HTR-8/SVneo (cell line): ENCODE measurements at places on chromosomes 13 and 19.

GRCh38 chr19:16168465-16169081 lies 4.8 kb downstream of the CIB3 start:
- no peak for DNase-seq

DNA sequence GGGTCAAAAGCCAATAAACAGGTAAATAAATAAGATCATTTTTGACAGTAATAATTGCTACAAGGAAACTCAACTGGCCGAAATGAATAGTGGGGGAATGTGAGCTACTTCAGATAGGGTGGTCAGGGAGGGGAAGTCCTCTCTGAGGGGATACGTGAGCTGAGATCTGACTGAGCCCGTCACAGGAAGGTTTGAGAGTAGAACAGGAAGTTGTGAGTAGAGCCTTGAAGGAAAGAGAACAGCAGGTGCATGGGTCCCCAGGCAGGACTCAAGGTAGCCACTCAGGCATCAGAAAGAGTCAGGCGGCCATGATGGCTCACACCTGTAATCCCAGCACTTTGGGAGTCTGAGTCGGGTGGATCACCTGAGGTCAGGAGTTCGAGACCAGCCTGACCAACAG lies 6.3 kb downstream of the IRGQ start:
- DNase-seq: no peak

DNA sequence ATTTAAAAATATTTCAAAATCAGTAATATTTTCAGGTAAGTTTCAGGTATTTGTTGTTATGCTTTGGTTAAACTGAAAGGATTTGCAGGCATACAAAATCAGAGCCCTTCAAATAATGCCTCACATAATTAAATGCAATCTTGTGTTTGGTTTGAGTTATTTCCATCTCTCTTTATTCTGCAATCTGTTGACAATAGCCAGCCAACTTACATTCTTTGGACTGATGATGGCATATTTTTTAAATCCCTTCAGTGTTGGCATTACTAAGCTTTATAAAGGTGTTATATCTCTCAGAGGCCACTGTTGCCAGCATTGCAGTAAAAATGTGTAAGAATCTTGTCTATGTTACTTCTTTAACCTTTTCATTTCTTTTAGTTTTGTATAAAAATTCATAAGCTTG lies 257.2 kb upstream of the RFC3 start:
- DNase-seq: no peak

- DNase-seq: no peak
Observed at GRCh38 chr13:96033220-96034015, 19.8 kb downstream of the UGGT2 start.

DNA sequence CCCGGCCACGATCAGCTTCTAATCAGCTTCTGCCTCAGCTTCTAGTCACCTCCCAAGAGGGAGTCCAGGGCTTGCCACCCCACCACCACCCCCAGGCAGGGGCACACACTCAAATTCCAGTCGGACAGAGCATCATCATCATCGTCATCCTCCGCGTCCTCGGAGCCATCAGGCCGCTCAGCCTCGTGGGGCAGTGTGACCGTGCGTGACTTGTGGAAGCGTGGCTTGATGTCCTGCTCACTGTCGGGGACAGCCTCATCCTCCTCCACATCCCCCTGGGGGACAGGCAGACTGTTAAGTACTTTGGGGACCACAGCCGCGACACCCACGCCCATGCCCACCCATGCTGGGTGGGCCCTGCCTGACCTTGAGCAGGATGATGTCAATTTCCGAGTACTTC lies 12.5 kb downstream of the TNPO2 start:
- no peak for DNase-seq

DNA sequence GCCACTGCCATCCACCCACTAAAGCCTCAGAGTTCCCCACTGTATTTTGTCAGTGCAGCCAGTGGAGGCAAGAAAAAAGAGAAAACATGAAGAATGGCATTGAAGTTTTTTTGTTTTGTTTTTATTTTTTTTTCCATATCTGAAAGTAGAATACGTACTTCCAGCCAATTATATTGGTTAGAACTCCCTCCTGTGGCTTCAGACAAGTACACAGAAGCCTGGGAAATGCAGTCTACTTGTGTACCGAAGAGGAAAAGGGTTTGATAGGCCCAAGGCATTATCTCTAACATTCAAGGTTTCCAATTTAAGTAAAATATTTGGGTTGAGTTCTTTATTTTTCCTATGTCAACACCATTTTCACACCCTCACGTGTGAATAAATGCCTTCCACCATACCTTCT lies 696.2 kb upstream of the GPC6 start:
- no peak for DNase-seq

DNA sequence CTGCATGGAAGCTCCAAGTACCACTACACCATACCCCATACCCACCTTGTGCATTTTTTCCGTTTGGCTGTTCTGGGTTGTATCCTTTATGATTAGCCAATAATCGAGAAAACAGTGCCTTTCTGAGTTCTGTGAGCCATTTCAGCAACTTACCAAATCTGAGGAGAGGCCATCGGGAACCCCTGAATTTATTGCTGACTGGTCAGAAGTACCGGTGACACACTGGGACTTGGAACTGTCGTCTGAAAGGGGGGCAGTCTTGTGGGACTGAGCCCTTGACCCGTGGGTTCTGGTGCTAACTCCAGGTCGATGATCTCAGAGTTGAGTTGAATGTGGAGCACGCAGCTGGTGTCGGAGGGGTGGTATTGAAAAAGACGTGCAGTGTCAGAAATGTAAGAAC lies 15.0 kb downstream of the UPF3A start:
- DNase-seq: no peak

DNA sequence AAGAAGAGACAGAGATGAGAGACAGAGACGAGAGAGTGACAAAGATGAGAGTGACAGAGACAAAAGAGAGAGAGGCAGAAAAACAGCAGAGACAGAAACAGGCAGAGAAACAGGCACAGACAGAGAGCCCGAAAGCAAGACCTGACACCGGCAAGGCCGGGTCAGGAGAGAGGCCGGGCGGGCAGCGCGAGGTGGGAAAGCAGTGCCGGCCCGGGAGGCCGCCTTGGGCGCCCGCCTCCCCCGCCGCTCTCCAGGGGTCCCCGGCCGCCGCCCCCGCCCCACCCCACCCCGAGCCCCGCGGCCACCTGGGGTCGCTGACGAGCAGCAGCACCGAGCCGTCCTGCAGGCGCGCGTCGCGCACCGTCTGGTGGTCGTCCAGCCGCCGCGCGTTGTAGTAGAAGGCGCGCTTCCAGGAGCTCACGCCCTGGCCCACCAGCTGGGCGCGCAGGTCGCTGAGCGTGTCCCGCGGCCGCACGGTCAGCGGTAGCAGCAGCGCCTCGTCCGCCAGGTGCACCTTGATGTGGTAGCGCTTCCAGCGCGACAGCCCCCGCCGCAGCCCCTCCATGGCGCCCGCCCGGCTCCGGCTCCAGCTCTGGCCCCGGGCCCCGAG lies at the start of gene TINCR:
TSS of gene TINCR (minus strand) at position 594 of the 610 bp plus-strand sequence.
- no peak for DNase-seq

DNA sequence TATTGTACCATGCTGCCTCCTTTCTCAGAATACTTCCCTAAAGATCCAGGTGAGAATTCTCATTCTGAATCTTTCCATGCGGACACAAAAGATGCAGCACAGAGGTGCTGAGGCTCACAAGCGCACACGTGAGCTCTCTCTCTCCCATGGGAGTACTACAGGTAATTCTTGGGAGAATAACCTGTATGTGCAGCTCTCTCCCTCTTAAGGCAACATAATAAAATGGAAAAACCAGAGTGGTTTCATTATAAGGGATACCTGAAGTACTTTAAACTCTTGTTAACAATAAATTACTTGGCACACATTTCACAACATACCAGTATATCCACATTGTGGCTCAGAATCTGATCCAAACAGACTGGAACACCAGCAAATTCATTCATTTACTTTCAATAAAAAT lies 40.4 kb downstream of the INTS6 start:
- DNase-seq: no peak

- no peak for DNase-seq
Observed at GRCh38 chr13:25902455-25902854, 149.4 kb downstream of the SHISA2 start.

GRCh38 chr19:4557971-4558941 lies 1.2 kb downstream of the SEMA6B start:
- no peak for DNase-seq

DNA sequence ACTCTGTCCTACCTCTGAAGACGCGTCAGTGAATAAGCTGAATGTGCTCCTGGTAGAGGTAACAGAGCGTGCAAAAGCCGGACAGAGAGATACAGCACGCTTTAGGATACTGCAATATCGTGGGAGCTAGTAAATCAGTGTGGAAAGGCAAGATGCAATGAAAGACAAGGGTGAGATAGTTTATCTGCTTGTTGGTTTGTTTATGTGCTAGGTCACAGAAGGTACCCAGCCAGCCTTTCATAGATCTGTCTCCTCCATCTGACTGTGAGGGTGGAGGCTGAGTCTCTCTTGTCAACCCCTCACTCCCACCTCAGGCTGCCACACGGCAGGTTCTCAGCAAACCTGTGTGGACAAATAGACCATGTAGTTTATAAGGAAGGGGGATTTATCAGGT lies 904 bp upstream of the GIPC1 start:
- DNase-seq: no peak

DNA sequence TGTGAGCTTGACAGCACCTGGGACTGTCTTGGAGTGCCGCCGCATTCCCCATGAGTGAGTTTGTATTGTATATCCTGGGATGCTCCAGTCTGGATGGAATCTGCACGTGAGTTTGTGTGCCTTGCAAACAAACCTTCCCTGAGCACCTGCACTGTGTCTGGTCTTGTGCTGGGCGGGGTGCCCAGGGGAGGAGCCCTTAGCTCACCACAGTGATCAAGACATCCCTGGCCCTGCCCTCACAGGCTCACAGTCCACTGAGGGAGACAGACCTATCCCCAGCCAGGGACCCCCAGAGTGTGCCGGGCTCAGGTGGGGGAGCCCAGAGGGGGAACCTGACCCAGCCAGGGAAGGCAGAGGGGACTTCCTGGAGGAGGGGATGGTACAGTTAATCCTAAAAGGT lies 1.7 kb upstream of the BCAM start:
- no peak for DNase-seq

DNA sequence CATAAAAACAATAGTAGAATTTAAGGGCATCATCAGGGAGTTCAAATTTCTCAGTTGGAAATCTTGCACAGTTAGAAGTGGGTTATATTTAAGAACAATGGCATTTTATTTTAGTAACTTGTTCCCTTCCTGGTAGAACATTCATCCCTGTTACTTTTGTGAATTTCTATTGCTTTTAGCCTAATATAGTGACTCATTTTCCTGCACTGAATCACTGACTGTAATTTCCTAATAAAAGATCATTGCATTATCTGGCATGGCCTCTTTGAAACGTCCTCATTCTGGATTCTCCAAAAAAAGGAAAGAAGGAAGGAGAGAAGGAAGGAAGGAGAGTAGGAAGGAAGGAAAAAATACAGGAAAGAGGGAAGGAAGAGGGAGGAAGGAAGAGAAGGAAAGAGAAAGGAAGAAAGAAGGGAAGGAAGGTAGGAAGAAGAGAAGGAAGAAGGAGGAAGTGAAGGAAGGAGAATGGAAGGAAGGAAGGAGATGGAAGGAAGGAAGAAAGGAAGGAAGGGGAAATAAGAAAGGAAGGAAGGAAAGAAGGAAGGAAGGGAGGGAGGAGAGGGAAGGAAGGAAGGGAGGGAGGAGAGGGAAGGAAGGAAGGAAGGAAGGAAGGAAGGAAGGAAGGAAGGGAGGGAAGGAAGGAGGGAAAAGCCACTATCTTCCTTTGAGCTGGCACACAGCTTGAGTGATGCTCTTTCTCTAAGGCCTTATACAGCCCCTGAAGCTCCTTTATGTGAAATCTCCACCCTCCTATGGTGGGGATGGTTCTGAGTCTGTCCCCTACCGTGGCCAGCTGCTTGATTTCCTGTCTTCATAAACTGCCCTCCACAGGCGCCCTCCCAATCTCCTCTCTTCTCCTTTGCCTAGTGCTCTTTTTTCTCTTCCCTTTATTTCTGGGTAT lies 29.8 kb upstream of the TM9SF2 start:
- no peak for DNase-seq

DNA sequence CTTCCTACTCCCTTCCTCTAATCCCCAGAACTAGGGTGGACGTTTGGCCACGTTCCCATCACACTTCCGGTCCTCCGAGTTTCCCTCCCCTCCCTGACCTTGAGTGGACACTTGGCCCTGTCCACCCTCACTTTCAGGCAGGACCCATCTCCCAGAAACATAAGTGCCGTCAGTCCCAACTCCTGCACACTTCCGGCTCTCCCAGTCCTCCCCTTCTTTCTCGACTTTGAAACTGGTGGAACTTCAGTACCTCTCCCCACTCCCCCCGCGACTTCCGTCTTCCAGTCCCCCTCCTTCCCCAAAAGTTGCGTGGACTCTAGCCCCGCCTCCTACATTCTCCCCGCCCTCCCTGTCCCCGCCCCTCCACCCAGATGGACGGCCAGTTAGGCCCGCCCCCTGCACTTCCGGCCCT lies 278 bp upstream of the ZNF274 start:
- peak; percentile 89 for DNase-seq

DNA sequence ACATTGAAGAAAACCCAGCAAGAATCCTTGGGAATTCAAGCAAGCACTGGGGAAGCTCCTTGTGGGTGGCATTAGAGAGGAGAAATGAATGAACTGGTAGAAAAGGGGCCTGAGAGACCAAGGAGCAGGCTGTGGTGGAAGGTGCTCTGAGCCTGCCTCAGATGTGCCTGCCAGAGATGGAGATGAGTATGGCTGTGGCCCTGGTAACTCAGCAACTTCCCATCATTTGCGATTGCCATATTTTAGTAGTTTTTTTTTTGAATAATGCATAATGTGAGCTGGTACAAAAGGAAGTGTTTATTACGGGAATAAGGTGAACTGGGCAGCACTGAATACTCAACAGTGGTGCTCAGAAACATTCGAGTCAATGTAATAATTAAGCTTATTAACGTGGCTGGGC lies 39.1 kb downstream of the ERICH6B start:
- DNase-seq: no peak

- peak; percentile 53 for DNase-seq
Observed at GRCh38 chr19:44644402-44645016, 799 bp downstream of the PVR start.

DNA sequence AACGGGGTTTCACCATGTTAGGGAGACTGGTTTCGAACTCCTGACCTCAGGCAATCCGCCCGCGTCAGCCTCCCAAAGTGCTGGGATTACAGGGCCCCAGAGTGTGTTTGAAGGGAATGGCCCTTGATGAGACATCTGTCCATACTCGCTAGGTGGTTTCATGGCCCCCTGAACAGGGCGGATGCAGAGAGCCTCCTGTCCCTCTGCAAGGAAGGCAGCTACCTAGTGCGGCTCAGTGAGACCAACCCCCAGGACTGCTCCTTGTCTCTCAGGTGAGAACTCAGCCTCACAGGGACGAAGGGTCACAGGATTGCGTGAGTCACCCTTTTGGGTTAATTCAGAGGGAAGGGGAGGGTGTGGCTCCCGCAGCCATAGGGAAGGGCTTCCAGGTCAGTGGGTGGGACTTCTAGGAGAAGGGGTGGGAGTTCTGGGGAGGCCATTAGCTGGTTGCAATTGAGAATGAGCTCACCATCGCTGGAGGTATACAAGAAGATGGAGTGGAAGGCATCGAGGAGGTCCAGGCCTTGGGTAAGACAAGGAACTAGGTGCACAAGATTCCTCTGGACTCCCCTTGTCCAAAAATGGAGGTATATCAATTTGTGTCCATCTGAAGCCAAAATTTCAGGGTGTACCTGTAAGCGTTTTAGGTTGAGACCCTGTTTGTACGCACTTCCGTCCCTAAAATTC lies 9.2 kb downstream of the SHD start:
- DNase-seq: no peak

GRCh38 chr13:42078128-42078808 lies 29.8 kb downstream of the DGKH start:
- DNase-seq: no peak
